Thyroid gland (tissue), 4 donors: ENCODE measurements at places on chromosomes 5 and 9. TPM values are rescaled to one million over a fixed set of nuclear protein-coding genes. Genes with fewer than 3 reads are reported as not detected.

- DNase-seq: no peak
Observed at GRCh38 chr5:158154226-158155005, 295.5 kb upstream of the CLINT1 start.

- peak; percentile 75 for DNase-seq
Observed at GRCh38 chr5:150485693-150486401, 22.1 kb upstream of the NDST1 start.

DNA sequence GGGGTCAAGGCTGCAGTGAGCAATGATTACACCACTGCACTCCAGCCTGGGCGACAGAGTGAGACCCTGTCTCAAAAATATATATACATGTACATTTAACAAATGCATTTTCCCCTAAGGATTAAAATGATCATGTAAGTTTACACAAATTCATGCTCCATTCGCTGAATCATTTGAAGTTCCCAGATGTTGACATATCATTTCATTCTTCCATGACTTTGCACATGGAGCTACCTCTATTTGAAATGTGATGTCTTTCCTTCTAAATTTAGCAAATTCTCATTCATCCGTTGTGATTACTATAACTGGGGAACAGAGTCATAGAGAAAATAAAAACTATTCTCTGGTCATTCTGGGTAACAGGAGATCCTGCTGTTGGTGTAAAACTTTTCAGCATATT is 10.6 kb downstream of the PTGER4 start:
- no peak for DNase-seq

DNA sequence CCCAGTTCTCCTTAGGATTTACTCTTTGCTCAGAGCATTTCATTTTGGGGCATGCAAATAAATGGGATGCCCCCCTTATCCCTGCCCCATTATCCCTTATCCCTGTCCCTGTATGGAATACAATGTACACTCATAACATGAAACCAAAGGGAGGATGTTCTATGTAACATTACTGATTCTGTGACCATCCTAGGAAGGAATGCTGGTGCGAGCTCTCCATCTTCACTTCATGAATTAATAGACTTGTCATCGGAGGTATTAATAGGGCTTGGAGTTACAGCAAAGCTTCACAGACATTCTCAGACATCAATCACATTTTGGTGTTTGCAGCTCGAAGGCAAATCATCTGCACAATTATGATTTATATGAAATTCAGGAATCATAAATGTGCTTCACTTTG is 20.4 kb upstream of the PIK3R1 start:
- no peak for DNase-seq

GRCh38 chr9:98995971-98996504 is 52.3 kb downstream of the COL15A1 start:
- DNase-seq: no peak

- DNase-seq: no peak
Observed at GRCh38 chr5:106833517-106833916, 837.2 kb downstream of the EFNA5 start.

DNA sequence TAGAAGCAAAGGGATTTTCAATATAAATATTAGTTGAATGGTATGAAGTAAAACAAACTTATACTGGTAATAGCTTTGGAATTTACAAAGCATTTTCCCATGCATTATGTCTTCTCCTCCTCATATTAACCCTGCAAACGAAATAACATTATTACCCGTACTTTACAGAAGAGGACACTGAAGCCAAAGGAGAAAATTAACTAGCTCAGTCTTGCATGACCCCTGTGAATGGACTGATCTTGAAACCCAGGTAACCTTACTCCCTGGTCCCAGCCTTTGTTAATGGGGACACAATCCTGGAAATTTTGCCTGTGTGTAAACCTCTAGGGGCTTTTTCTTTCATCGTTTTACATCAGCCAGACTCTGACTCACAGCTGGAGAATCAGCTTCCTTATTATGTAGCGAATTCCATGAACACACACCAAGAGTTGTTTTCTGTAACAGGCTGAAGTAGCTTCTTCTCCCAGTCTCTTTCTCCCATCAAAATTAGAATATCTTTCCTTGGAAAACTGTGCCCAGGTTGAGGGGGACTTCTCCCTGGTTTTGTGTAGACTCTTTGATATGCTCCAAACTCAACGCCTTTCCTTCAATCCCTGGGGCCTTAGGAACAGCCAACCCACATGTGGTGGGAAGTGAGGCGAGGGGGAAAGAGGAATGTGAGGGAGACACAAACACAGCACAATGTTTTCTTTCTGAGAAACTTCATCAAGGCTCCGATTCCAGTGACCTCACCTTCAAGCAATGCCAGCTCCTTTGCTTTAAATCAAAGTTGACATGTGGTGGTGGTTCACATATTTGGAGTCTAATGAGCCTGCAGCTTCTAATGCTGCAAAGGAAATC is 480.9 kb upstream of the PAPPA start:
- DNase-seq: no peak

GRCh38 chr9:104963076-104963475 is 35.1 kb upstream of the ABCA1 start:
- DNase-seq: no peak

- no peak for DNase-seq
Observed at GRCh38 chr9:38215465-38215864, 146.4 kb upstream of the SHB start.

DNA sequence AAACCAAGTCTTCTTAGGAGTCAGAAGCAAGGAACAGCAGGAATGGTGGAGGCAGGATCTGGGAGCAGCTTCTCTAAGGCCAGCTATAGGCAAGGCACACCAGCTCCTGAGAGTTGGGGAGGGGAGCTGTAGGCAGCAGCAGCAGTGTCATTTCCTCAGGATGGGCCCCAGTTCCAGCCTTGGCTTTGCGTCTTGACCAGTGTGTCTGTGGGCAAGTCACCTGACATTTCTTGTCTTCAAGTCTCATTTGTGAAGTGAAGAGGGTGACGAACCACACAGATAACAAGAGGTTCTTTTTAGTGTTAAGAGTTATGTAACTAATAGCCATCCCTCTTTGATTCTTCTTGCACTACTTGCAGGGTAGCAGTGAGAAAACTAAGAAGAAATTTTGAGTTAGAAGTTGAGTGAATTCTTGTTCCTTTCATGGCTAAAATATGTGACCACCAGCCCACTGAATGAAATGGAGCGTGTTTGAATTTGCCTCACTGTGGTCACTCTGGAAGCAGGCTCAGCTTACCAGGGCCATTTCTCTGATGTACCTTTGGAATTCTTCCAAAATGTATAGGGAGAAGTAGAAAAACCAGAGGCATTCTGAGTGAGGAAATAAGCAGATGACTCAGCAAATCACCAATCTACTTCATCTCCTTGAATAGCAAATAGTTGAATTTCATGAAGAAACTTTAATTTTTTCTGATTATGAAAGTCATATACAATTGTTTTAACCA is 42.4 kb downstream of the RHOBTB3 start:
- DNase-seq: no peak

DNA sequence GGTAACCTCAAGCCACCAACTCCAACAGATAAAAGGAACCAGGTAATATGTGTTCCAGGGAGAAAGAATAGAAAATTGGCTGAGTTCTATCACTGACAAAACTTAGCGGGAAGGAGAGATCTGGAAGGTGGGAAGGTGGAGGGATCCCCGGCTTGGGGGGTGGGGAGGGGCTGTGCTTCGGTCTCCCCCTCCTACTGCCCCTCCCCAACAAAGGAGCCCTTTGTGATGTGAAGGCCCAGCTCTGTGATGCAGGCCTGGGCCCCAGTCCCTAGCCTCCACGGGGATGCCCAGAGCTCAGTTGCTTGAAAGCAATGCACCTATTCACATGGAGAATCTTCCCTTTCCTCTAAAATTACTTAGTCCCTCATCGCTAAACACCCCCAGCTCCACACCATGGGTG is 4.4 kb upstream of the ZNF484 start:
- DNase-seq: no peak

- DNase-seq: no peak
Observed at GRCh38 chr5:35850967-35851680, 5.6 kb upstream of the IL7R start.

DNA sequence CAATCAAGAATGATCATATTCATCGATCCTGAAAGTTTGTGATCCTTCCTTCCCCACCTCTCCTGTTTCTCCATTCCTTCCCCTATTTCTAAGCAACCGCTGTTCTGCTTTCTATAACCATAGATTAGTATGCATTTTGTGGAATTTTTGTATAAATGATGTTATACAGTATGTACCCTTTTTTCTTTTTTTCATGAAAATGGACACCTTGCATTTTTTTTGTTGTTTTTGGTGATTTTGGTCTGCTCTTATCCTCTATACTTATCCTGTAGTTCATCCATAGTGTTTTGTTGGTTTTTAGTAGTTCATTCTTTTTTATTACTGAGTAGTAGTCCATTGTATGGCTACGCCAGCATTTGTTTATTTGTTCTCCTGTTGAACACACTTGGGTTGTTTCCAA is 46.1 kb downstream of the SCGB3A1 start:
- DNase-seq: no peak

GRCh38 chr5:132653716-132654115 is 4.3 kb upstream of the IL13 start:
- no peak for DNase-seq

DNA sequence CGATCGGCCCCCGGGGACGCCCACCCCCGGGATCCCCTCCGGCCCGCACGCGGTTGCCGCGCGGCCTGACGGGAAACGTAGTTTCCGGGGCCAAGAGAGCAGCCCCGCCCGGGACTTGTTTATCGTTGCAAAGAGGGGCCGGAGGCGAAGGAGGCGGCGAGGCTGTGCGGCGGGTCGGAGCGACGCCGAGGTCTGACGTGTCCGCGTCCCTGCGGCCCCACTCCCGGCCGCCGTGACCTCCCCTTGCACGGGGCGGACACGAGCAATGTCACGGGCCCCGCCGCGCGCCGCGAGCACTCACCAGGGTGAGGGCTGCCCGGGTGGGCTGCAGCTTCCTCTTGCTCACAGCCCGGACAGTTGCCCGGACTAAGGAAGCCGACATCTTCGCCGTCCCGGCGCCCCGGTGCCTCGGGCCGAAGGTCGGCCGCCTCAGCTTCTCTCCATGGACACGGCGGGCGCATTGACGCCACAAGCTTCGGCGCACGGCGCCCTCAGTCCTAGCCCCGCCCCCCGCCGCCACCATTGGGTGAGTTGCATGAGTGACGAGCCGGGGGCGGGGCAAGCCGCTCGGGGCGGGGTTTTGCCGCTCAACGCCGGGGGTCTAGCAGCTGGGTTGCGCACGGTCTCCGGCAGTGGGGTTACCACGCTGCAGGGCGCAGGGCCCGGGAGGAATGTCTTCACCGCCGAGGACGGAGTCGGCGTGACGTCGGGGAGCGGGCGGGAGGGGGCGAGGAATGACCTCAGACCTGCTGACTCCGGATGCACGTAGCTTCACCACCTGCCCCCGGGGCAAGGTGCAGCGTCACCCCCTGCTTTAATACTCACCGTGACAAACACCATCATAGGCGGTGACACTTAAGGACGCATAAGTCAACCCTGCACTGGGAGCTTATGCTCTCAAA is at the start of gene ISCA1:
Gene ISCA1 (minus strand): TSS at position 462 of the 902 bp plus-strand sequence. CDS start 80 bp downstream, at position 382.
- peak; percentile 98 for DNase-seq

DNA sequence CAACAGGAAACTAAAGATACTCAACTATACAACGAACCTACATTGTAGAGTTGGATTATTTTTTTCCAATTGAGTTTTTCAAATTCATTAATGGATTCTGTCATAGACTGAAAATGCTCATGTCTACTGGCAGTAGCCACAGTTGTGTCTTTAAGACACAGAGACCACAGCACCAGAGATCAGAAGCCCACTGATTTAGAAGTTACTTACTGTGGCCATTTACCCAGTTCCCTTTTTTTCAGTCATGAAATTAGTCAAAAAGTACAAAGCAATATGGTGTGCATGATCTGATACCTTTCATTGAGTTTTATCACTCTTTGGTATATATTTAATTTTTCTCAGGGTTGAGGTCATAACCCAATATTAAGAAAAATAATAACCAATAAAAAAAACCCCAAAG is 1640.2 kb upstream of the WWC1 start:
- DNase-seq: no peak

GRCh38 chr9:109182940-109183798 is 16.1 kb upstream of the FRRS1L start:
- peak; percentile 51 for DNase-seq

DNA sequence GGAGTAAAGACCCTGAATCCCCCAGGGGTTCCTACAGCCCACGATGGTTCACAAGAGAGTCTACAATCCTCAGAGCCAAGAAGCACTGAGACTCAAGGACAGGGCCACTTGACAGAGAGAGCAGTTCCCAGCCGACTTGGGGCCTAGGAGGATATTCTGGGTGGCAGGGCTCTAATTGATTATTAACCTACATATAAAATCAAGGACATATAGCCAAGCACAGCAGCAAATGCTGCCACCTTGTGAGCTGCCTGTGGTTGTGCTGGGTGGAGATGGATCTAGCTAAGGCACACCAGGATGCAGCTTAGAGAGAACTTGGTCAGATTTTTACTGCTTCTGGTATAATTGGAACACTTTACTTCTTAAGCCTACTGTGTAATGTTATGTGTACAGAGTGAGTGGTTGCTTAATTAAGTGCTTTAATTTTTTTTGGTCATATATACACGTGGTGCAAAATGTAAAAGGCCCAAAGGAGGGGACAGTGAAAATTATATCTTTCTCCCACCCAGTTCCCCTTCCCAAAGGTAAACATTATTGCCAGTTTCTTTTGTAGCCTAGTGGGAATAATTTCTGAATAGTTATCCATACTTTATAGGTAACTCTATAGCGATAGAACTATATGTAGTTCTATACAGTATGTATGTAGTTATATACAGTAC is 78.8 kb downstream of the F2RL2 start:
- DNase-seq: peak; percentile 49

DNA sequence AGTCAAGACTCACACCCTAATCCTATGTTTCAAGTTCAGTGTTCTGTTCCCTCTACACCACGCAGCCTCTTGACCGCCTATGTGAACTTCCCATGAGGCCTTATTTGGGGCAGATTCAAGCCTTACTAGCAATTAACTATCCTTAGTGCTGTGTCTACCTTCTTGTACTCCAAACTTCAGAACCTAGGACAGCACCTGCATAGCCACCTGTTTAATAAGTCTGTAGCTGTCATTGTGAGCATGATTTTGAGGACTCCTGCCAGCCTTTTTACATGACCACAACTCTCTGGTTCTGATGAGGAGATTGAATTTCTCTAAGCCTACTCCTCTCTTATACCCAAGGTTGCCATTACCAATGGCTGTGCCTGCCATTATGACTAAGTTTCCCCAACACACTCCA is 50.8 kb upstream of the PCSK1 start:
- DNase-seq: no peak

- no peak for DNase-seq
Observed at GRCh38 chr9:92432972-92433548, 8.8 kb upstream of the OMD start.

GRCh38 chr9:92665836-92666235 is 4.1 kb downstream of the IPPK start:
- no peak for DNase-seq

GRCh38 chr5:103295871-103296270 is 37.3 kb downstream of the MACIR start:
- DNase-seq: no peak

GRCh38 chr9:86413971-86414880 is 60.0 kb upstream of the TUT7 start:
- DNase-seq: no peak

The SLIT3 gene
- total RNA-seq: 58.0 TPM

The SPINK5 gene
- total RNA-seq: not detected

The F2RL1 gene
- 10.2 TPM for total RNA-seq

The ACOT12 gene
- not detected for total RNA-seq

The SIT1 gene
- total RNA-seq: 0.63 TPM

The C9orf153 gene
- total RNA-seq: 0.71 TPM

The THOC3 gene
- total RNA-seq: 67.8 TPM

The BAAT gene
- total RNA-seq: not detected

The C5orf52 gene
- not detected for total RNA-seq

The LVRN gene
- total RNA-seq: 0.67 TPM
